ENCODE measurements at places on chromosomes 2 and 18.

GRCh38 chr18:56460581-56460980 is 177.8 kb downstream of the TXNL1 start:
- no peak for DNase-seq

DNA sequence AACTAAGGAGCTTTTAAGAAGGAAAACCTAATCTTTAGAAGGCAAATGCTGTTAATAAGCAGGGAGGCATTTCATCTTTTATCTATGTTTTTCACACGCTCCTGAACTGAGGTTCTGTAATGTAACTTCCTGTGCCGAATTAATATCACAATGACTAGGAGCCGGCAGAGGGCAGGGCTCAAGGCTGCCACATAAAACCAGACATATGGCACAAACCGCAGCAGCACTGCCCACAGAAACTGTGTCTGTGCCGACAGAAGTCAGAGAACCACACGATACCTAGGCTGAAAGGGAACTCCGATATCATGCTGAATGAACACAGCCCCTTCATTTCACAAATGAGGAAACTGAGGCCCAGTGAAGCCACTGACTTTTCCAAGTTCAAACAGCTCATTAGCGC is 112.1 kb downstream of the EIPR1 start:
- no peak for DNase-seq

DNA sequence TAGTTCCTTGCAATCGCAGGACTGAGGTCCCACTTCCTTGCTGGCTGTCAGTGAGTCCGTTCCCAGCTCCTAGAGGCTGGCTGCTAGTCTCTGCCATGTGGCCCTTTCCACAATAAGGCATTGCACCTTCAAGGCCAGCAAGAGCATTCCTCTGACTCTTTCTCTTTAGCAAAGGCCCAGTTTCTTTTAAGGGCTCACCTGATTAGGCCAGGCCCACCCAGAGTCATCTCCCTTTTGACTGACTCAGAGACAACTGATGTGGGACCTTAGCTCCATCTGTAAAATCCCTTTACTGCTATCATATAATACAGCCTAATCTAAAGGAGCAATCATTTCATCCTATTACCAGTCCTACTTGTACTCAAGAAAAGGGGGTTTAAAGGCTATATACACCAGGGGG is 278.2 kb downstream of the SLC4A3 start:
- DNase-seq = no peak

- no peak for DNase-seq
Observed at GRCh38 chr18:32302806-32303205, 113.0 kb downstream of the MEP1B start.

GRCh38 chr18:74402806-74403433 is 54.2 kb downstream of the DIPK1C start:
- no peak for DNase-seq

DNA sequence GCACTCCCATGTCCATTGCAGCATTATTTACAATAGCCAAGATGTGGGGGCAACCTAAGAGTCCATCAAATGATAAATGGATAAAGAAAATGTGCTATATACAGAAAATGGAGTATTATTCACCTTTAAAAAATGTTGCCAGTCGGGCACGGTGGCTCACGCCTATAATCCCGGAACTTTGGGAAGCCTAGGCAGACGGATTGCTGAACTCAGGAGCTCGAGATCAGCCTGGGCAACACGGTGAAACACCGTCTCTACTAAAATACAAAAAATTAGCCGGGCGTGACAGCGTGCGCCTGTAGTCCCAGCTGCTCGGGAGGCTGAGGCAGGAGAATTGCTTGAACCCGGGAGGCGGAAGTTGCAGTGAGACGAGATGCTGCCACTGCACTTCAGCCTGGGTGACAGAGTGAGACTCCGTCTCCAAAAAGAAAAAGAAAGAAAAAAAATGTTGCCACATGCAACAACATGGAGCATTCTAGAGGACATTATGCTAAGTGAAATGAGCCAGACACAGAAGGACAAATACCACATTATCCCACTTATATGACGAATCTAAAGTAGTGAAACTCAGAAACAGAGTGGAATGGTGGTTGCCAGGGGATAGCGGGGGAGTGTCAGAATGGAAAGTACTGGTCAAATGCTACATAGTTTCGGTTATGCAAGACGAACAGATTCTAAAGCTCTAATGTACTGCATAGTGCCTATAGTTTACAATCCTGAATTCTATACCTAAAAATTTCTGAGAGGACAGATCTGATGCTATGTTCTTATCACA is 1385.6 kb upstream of the TMEFF2 start:
- no peak for DNase-seq

GRCh38 chr2:136284226-136285119 is 166.5 kb upstream of the CXCR4 start:
- DNase-seq = no peak

- no peak for DNase-seq
Observed at GRCh38 chr2:123648016-123648415, 377.1 kb upstream of the CNTNAP5 start.

DNA sequence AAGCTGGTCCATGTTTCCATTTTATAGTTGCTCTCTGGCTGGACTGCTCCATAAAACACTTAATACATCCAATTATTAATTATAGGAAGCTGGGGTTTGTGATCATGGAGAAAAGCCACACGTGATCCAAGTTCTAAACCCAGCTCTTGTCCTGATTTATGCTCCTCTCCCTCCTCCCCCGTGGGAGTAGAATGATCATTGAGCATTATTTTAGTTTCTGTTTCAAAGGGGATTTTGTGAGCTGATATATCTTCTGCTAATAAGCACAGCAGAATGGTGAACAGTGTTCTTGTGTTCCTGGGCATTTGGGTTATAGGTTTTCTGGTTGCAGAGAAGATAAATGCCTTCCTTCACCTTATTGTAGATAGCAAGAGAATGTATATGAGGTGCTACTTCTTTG is 135.7 kb upstream of the TMEM200C start:
- DNase-seq = no peak

- DNase-seq = no peak
Observed at GRCh38 chr2:37318401-37318800, 6.2 kb downstream of the PRKD3 start.

DNA sequence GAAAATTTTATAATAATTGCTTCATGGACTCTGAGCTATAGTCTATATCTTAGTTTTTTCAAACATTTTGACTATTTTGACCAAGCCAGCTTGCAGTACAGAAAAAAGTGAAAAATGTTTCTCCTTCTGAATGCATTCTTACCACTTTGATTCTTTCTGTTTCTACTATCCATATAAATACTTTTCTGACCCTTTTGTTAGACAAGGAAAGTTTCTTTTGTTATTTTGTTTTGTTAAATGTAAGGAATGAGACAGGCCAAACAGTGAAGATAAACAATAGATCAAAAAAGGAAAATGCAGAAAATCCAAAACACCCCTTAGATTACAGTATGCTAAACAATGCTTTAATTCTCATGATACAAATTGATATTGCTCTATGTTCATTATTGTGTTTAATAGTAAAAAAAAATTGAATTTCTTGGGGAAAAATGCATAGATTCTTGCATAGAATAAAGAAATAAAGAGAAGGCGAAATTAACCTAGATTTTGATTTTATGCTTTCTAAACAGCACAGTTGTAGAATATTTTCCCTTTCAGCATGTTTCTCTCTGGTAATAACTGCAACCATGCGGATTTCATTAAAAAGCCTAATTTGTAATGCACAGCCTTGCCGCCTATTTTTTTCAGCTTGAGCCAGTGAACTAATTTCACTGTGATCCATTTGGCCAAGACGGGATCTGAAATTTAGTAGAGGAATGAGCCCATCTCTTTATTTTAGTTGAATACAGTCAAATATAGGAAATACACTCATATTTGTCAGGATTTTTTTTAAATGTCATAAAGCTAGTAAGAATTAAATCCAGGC is 976 bp downstream of the TNFAIP6 start:
- no peak for DNase-seq

GRCh38 chr2:219314804-219315468 is 5.7 kb upstream of the PTPRN start:
- DNase-seq = no peak

- DNase-seq = peak; percentile 33
Observed at GRCh38 chr2:197871780-197872456, 67.5 kb downstream of the PLCL1 start.

DNA sequence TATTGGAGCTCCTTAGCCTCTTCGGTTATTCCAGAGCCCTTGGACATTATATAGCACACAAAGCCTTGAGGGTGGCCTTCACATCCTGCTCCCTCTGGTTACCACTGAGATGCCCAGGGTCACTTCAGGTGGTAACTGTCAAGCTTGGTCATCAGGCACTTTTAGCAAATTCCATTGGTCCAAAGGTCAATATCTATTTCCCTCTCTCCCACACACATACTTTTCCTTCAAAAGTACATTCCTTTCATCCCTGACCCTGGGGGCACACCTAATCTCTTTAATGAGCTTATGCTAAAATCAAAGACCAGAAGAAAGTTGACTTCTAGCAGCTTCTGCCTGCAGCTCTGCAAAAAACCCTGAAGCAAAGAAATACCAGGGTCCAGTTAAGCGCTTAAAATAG is 172.0 kb upstream of the NRP2 start:
- no peak for DNase-seq

- DNase-seq = peak; percentile 1
Observed at GRCh38 chr18:22465859-22466457, 48.2 kb upstream of the CTAGE1 start.

GRCh38 chr2:226376516-226377180 is 423.0 kb downstream of the IRS1 start:
- DNase-seq = no peak

- DNase-seq = no peak
Observed at GRCh38 chr2:5123582-5124196, 568.5 kb upstream of the SOX11 start.

GRCh38 chr18:49273241-49273880 is 187.1 kb downstream of the DYM start:
- no peak for DNase-seq

- no peak for DNase-seq
Observed at GRCh38 chr2:29579495-29580169, 341.8 kb downstream of the ALK start.

DNA sequence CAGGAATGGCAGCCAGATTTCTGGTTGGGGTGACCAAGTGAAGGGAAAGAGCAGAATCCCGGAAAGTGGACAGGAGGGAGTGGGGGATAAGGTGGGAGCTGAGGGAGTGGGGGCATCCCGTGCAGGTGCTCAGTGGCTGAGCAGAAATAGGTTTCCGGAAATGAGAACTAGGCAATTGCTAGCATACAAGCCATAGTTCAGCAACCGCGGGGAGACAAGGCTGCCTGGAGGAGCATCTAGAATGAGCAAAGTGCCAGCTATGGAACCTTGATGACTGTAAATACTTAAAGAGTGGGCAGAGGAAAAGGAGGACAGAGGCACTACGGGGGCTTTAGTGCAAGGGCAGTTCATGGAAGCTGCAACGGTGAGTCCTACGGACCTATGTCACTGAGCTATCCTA is 220.2 kb downstream of the BCL11A start:
- DNase-seq = no peak

DNA sequence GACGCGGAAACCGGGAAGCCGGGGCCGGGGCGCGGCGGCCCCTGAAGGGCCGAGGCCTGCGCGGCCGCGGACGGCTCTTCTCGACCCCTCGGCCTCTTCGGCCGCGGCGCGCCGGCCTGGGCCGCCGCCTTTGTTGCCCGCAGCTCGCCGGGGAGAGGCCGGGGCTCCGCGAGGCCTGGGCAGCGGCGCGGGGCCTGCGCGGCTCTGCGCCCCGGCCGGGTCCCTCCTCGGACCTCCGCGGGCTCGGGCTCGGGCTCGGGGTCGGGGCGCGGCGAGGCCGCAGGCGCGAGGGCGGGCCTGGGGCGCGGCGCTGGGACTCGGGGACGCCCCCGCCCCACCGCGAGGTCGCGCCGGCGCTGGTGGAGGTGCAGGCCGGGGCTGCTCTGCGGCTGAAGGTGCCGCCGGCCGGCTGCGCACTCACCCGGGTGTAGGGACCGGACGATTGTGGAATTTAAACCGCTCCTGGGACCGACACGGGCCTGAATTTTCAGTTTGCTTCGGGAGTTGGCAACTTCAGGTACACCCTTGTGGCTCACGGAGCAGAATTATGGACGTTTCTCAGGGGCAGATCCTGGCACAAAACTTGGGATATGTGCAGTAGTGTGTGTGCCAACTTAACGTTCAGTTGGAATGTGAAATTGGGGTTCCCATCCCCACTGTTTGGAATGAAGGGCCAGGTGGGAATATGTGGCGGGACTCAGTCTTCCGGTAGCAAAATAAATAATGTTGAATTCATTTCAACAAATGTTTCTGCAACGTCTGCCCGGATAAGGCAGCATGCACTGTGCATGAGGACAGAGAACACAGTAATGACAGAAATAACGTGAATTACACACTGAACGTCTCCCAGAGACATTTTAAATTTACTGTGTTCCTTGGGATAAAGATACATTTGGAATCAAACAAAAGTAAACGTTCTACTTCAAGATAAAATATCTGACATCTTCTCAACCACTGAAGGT is 787 bp downstream of the SOCS6 start:
- peak; percentile 28 for DNase-seq

DNA sequence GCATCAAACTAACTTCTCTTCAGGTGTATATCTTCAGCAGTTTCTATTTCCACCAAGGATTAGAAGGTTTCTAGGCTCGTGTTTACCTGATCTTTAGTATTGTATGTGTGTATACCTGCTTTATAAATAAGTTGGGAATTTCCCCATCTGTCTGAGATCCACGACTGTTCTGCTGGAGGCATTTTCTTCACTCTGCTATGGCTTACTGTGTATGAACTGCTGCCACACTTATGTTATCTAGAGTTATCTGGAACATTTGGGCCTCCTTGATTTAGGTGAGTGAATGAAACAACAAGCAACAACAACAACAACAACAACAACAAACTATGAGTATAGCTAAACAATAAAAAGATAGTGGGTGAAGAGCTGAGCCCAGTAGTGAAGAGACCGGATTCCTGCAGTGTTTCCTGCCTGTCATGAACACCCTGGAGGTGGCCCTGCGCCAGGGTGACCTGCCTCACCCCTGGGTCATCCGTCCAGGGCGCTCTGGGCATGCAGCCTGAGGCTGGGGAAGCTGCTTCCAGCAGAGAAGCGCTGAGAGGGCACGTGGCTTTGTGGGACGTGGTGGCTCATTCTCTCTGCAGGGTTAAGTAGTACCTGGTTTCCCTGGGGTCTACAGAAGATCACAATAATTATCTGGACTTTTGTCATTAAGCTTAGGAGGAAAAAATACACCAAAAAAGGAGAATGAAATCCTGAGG is 56.1 kb upstream of the GATA6 start:
- DNase-seq = no peak

- DNase-seq = no peak
Observed at GRCh38 chr2:208118918-208119317, 5.4 kb downstream of the CRYGD start.

All from SJCRH30 (cell line).